ENCODE measurements at places on chromosomes 5 and 9. TPM values are rescaled to one million over a fixed set of nuclear protein-coding genes. Genes with fewer than 3 reads are reported as not detected.

GRCh38 chr5:147913786-147914185 lies 7.4 kb upstream of the C5orf46 start:
- DNase-seq = no peak

Gene MSX2
- polyA plus RNA-seq = 5.1 TPM

GRCh38 chr5:66609615-66610014 lies 13.4 kb downstream of the MAST4 start:
- DNase-seq = no peak

Gene NR2F1
- 40.0 TPM for polyA plus RNA-seq

DNA sequence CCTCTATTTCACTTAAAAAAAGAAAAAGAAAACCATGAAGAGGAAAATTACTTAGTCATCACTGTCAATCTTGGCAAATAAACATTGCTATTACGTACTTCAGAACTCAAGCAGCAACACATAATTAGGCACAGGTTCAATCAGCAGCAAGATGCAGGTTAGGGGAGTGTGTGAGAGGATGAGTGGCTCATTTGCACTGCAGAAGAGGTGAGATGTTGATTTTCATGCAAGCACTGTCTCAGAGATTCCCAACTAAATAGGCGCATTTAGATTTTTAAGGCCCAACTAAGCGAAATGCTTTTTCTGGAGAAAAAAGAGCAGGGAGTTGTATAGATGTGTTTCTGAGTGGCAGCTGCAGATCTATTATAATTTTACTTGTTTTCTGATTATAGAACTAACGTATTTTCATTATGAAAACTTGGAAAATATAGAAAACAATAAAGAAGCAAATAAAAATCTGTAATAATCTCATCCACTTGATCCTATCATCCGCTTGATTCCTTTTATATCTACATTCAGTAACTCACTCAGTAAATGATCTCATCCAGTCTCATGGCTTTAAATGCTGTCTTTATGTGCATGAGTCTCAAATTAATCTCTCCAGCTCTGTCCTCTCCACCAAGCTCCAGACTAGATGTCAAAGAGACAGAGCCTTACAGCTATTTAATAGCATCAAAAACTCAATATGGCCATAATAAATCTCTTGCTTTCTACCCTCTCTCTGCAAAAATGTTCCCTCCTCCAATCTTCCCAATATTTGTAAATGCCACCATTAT lies 162.5 kb downstream of the ZNF462 start:
- DNase-seq = no peak

- no peak for DNase-seq
These were observed 988.2 kb upstream of the ARRDC3 start for GRCh38 chr5:92371171-92371888.

GRCh38 chr9:131539223-131539923 lies 6.0 kb upstream of the PRRT1B start:
- DNase-seq = no peak

DNA sequence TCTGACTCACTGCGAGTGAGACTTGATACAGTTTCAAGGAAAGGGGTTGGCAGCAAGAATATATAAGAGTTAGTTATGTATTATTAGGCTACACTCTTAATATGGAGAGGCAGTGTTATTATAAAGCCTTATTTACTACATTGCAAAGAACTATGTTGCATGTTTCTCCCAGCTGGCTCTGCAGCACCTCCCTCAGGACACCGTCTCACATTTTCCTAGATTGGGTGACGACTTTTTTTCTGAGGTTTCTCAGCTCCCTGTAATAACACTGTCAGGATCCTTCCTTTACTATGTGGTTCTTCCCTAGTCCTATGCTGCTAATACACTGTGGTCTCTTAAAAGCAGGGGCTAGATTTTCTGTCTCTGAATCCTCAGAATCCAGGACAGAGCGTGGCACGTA lies 153.7 kb downstream of the INSYN2B start:
- DNase-seq = no peak

Gene C9orf43
- polyA plus RNA-seq = 0.47 TPM
